H4 (cell line): ENCODE measurements at places on chromosomes 2 and 18. TPM values are rescaled to one million over a fixed set of nuclear protein-coding genes. Genes with fewer than 3 reads are reported as not detected.

LOXHD1 gene
- not detected in 2 replicates for total RNA-seq

NTSR2 gene
- not detected in 2 replicates for total RNA-seq

EFHD1 gene
- total RNA-seq = 0.31 and 3.7 TPM in 2 replicates

OTOS gene
- total RNA-seq = not detected in 2 replicates

SERPINB2 gene
- total RNA-seq = 0.39 and 1.0 TPM in 2 replicates

KIAA2012 gene
- not detected in 2 replicates for total RNA-seq

LRATD1 gene
- 14.9 and 18.5 TPM in 2 replicates for total RNA-seq

CNGA3 gene
- total RNA-seq = not detected in 2 replicates

GAREM1 gene
- total RNA-seq = 3.1 and 10.4 TPM in 2 replicates

ALPI gene
- total RNA-seq = not detected in 2 replicates

MAPRE3 gene
- total RNA-seq = 2.7 and 4.0 TPM in 2 replicates

KCTD1 gene
- 11.8 and 13.8 TPM in 2 replicates for total RNA-seq

CDKL4 gene
- not detected in 2 replicates for total RNA-seq

CPSF3 gene
- 54.7 and 65.5 TPM in 2 replicates for total RNA-seq

LAMA3 gene
- total RNA-seq = 1.6 and 2.8 TPM in 2 replicates

ARHGEF33 gene
- not detected in 2 replicates for total RNA-seq

SLC38A11 gene
- total RNA-seq = not detected in 2 replicates

TEKT4 gene
- total RNA-seq = not detected in 2 replicates

TPRKB gene
- 124 and 136 TPM in 2 replicates for total RNA-seq

PLEK gene
- 0.12 TPM in 1 of 2 replicates, not detected in the other for total RNA-seq

EN1 gene
- total RNA-seq = 0.06 and 0.35 TPM in 2 replicates

XDH gene
- total RNA-seq = 0.33 and 1.2 TPM in 2 replicates

SLC14A1 gene
- 257 and 276 TPM in 2 replicates for total RNA-seq

CD8B2 gene
- total RNA-seq = not detected in 2 replicates

TUBB6 gene
- total RNA-seq = 126 TPM in 2 replicates

INHBB gene
- total RNA-seq = 0.31 and 0.66 TPM in 2 replicates

KRTCAP3 gene
- total RNA-seq = not detected in 2 replicates

CABYR gene
- total RNA-seq = 0.52 TPM in 1 of 2 replicates, not detected in the other

NETO1 gene
- total RNA-seq = not detected in 2 replicates

CENPA gene
- total RNA-seq = 24.8 and 30.2 TPM in 2 replicates
